ENCODE measurements at places on chromosomes 12 and 14.

DNA sequence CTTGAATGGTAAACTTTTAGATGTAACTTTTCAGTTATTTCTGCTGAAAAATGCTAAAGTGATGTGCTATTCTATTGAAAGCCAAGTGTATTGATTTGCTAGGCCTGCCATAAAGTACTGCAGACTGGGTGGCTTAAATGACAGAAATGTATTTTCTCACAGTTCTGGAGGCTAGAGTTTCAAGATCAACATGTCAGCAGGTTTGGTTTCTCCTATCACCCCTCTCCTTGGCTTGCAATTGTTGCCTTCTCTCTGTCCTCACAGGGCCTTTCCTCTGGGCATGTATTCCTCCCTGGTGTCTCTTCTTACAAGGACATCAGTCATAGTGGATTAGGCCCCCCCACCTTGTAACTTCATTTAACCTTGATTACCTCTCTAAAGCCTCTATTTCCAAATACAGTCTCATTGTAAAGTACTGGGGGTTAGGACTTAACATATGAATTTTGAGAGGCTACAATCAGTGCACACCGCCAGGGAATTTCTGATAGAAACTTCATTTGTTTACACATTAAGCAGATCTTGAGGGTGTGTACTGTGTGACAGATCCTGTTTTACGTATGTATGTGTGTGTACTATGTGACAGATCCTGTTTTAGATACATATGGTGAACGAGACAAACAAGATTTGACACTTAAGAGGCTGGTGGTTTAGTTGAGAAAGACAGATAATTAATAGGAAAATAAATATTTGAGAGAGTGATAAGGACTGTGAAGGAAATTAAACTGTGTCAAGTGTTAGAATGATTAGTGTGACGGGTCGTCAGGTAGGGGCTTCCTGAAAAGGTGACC, 49.5 kb downstream of the ADIPOR2 start:
- DNase-seq: no peak

DNA sequence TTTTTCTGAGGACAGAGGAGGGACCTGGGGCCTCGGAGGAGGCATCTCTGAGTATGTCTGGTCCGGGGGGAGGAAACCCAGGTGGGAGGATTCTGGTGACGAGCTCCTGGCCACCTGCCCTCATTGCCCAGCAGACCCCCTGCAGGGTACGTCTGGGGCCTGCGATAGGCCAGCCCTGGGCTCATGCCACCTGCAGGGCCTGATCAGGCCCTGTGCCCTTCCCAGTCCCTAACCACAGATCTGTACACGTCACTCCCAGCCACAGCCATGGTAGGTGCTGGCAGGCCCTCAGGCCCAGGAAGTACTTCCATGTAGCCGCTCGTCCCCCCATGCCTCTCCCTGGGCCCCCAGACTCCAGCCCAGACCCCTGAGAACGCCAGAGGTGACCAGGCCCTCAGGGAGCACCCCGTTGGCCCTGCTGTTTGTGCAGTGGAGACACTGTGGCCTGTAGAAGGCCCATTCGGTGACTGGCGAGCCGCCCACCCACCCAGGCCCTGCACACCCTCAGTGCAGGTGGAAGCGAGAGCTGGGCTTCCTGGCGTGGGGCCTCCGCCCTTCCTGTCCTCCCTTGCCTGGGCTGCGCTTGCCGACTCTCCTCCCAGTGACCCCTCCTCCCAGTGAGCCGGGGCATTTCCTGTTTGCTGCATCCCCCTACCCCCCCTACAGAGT, 5.7 kb downstream of the INF2 start:
- DNase-seq: no peak

DNA sequence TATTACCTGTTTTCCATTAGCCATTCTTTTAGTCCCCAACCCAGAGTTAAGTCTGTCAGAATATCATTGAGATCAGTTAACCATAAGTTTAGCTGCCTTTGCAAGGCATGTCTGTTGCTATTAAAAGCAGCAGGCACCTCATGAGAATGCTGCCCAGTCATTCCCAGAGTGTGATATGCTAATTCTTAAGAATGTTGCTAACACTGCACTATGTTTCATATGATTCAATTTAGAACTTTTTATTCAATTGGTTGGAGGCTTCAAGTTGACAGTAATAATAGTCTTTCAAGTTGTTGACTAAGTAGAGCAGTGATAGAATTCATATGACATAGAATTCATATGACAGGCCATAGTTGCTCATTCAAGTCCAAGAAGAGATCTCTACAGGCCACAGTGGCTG, 292.3 kb downstream of the FUT8 start:
- DNase-seq: no peak

DNA sequence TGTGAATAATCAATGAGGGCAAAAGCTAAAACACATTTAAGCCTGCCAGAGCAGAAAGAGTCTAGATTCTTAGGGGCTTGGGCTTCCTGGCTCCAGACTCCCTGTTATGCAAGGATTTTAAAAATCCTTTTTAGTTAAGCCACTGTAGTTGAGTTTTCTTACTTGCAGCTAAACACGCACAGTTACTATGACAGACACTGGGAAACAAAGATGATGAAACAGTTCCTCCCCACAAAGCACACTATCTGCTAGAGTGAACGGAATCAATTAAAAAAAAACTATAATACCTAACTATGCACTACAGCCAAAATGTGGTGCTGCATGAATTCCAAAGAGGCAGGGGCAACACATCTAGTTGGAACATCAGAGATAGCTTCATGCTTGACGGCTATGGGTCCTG, 28.2 kb downstream of the RPS6KA5 start:
- DNase-seq: no peak

DNA sequence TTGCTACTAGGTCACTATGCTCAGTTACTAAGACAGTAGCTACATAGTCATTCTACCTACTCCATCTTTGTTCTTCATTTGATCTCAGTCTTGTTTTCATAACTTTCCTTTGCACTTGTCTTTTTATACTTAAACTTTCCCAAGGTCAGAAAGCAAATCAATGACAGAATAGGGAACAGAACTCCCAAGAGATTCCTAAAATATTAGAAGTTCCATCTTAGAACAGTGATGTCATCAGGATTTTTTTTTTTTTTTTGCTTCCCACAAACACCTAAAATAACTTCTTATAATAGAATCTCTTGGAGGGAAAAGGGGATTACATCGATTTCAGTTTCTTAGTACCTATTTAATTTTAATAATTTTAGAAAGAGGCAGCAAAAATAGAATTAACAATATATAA, 65.8 kb downstream of the NTN4 start:
- no peak for DNase-seq

GRCh38 chr14:50670866-50671256, 2.8 kb upstream of the SAV1 start:
- no peak for DNase-seq

DNA sequence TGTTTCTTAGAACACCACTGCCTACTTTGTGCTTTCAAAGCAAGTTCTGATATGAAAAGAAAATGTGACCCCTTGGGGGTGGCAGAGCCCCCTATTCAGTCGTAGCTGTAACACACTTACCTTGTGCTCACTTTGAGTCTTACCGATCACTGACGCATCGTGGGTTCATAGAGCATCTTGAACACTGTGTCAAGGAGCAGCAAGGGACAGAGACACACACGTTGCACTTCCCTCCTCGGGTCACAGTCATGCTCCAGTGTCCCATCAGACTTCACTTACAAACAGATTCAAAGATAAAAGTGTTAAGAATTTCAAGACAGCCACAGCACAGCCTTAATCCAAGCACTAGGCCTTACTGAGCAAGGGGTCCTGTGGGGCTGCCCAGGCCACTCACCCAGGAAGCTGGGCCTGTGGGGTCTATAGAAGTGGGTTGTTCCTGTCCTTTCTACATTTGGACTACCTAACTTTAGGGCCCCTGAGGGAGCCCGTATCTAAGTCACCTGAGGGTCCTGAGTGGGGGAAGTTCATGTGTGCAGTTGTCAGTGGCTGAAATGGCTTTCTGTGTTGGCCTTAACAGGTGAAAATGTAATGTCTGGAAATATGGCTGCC, 75.4 kb upstream of the BDKRB2 start:
- DNase-seq: no peak

- peak; percentile 9 for DNase-seq
These were observed 313.1 kb upstream of the GARIN6 start for GRCh38 chr12:99334285-99335056.
